ENCODE measurements at places on chromosomes 5 and 9.
A peak's percentile ranks its signal among the peaks of the same experiment; 100 is the strongest.

- peak; percentile 17 for DNase-seq
Observed at GRCh38 chr5:72005671-72006070, 101.6 kb upstream of the MAP1B start.

DNA sequence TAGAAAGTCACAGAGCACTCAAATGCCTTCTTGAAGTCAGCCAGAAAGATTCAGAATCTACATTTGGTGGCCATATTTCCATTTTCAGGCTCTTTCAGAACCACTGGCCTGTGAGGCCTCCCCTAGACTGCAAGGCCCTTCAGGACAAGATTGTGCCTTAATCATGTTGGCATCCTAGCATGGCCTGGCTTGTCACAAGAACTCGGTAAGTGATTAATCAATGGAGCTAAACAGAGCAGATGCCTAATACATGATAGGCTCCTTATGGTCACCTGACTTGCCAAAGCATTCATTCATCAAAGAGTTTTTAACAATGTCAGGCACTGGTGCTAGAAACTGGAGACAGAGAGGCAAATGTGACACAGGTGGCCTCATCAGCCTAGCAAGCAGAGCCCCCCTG is 70.3 kb downstream of the PGM5 start:
- no peak for DNase-seq

GRCh38 chr9:129712634-129713401 is 40.0 kb downstream of the PTGES start:
- DNase-seq, result no peak

GRCh38 chr5:138595180-138595795 is 20.1 kb upstream of the HSPA9 start:
- no peak for DNase-seq

DNA sequence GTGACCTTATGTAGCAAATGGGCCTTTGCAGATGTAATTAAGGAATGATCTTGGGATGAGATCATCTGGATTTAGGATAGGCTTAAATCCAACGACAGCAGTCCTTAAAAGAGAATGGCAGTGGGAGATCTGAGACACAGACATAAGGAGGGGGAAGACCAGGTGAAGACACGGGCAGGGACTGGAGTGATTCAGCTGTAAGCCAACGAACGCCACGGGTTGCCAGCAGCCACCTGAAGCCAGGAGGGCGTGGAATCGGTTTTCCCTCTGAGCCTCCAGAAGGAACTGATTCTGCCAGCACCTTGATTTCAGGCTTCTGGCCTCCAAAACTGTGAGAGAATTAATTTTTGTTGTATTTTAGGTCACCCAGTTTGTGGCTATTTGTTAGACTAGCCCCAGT is 218.6 kb upstream of the ANKRD55 start:
- no peak for DNase-seq

DNA sequence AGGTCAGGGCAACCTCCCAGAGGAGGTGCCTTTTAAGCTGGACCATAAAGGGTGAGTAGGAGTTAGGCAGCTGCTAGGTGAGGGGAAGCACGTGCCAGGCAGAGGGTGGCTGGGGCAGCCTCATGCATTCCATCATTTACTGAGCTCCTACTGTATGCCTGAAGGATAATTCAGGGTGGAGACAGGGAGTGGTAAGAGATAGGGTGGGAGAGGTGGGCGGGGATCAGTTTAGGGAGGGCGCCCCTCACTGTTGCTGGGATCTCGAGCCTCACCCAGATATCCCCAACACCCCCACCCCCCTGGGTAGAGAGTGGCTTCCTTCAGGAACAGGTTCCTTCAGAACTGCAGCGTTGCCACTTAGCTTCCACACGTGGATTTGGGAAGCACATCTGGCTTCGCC is 74.5 kb upstream of the ASS1 start:
- DNase-seq, result no peak

GRCh38 chr9:34498553-34498952 is 24.2 kb downstream of the ENHO start:
- DNase-seq, result no peak

Measured in COR-L47 (cell line).